NCI-H2029 treated with DMSO at 0.1 percent for 48 hours (cell line): ENCODE measurements at places on chromosomes 7 and 10.

- no peak for DNase-seq
These were observed 99.7 kb upstream of the ZEB1 start for GRCh38 chr10:31219306-31219705.

DNA sequence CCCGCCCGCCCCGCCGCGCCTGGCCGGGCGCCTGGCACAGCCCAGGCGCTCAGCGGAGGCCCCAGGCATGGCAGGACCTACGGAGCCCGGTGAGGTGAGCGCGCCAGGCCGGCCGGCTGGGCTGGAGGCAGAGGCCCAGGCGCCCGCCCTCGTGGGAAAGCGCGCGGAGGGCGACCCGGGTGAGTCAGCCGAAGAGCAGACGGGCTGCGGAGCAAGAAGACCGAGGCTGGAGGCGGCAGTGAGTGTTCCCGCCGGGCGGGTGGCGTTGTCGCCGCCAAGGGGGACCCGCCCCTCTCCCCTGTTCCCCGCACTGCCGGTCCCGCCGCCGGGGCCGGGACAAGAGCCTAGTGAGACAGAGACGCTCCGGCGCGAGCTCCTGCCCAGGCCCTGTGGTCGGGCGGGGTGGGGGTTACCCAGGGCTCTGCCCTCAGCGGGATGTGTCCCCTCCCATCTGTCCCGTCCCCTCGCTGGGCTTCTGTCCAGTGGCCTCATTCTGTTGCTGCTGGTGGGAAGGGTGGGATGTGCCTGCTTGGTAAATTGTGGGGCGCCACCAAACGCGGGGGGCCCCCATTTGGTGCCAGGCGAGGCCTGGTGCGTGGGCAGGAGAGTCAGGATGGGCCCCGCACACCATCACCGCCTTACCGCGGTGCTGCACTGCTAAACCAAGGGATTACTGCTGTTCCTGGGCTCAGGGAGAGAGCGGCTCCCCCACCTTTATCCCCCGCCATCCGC, 17.0 kb upstream of the NODAL start:
- DNase-seq, result no peak

DNA sequence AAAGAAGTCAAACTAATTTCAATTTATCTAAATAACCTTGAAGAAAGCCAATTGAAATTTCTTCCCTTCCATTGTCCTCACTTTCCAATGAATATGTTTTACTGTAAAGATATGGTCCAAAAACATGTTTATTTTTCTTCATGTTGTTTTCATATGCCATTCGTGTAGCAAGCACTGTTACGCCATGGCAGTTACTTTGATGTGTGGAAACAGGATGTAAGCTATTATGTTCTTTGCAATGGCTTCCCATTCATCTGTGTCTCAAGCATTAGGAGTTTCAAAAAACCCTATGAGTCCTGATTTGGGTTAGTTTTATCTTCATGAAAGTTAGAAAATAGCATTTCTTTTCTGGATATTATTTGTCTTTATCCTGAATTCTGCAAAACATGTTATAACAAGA, 31.0 kb downstream of the GPR141 start:
- no peak for DNase-seq

- DNase-seq, result no peak
These were observed 146.6 kb downstream of the RAPGEF5 start for GRCh38 chr7:22210355-22210754.

GRCh38 chr10:125449571-125449970, 233.4 kb downstream of the TEX36 start:
- no peak for DNase-seq

GRCh38 chr7:140873434-140873833, 51.3 kb downstream of the BRAF start:
- DNase-seq, result no peak
